ENCODE measurements at places on chromosomes 6 and 20.

GRCh38 chr20:43508106-43508505 lies 609 bp downstream of the L3MBTL1 start:
- DNase-seq, result no peak

- DNase-seq, result no peak
Observed at GRCh38 chr6:77740380-77740779, 87.5 kb downstream of the MEI4 start.

DNA sequence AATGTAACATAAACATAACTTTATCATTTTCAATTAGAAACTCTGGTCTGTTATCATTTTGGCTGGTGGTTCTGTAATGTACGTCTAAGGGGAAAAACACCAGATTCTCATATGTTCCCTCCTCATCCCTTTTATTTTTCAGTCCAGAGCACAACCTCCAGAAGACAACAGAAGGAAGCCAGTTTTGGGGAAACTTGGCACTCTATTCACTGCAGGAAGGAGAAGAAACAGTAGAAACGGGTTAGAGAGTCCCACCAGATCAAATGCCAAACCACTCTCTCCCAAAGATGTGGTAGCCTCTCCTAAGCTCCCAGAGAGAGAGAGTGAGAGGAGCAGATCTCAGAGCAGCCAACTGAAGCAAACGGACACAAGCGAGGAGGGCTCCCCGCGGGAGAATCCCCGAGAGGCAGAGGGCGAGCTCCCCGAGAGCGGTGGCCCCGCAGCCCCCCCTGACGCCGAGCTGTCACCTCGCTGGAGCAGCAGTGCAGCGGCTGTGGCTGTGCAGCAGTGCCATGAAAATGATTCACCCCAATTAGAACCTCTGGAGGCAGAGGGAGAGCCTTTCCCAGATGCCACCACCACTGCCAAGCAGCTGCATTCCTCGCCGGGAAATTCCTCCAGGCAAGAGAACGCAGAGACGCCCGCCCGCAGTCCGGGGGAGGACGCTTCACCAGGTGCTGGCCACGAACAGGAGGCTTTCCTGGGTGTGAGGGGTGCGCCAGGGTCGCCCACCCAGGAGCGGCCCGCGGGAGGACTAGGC lies 117.8 kb downstream of the RTN4IP1 start:
- no peak for DNase-seq

GRCh38 chr6:108222064-108222463 lies 38.8 kb downstream of the SNX3 start:
- DNase-seq, result no peak

- DNase-seq, result no peak
Observed at GRCh38 chr6:30071858-30072257, 3.7 kb downstream of the RNF39 start.

GRCh38 chr6:14706378-14706929 lies 539.4 kb upstream of the JARID2 start:
- no peak for DNase-seq

DNA sequence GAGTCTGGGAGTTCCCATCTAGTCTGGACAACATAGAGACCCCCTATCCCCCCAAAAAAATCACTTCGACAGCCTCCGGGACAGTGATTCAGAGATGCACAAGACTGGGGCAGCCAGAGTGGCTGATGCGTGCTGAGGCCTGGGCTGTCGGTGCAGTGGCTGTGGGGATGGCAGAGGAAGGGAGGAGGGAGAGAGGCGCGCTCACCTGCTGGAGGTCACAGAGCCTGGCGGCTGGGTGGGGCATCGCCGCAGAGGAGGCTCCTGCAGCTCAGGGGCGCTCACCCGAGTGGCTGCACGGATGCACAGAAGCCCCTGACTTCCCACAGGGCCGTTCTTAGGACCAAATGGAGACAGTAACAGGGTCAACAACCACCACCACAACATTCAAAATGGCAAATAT lies 182.8 kb downstream of the SMOC2 start:
- no peak for DNase-seq

DNA sequence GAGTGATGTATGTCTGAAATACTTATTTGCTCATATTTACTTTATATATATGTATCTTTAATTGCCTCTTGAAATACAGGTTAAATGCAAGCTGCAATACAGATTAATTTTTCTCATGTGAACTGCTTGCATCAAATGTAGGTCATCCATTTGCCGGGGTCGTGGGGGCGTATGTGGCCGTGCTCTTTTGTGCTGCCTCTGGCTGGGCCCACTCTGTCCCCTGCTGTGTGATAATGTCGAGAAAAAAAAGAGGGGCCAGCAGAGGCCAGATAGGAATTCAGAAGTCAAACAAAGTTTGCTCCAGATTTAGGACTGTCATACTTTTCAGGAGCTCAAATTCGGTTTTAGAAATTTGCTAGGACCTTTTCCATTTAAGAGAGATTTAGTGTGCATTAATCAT lies 459.6 kb upstream of the SOX4 start:
- no peak for DNase-seq

GRCh38 chr6:44621846-44622245 lies 234.3 kb downstream of the CDC5L start:
- DNase-seq, result no peak

DNA sequence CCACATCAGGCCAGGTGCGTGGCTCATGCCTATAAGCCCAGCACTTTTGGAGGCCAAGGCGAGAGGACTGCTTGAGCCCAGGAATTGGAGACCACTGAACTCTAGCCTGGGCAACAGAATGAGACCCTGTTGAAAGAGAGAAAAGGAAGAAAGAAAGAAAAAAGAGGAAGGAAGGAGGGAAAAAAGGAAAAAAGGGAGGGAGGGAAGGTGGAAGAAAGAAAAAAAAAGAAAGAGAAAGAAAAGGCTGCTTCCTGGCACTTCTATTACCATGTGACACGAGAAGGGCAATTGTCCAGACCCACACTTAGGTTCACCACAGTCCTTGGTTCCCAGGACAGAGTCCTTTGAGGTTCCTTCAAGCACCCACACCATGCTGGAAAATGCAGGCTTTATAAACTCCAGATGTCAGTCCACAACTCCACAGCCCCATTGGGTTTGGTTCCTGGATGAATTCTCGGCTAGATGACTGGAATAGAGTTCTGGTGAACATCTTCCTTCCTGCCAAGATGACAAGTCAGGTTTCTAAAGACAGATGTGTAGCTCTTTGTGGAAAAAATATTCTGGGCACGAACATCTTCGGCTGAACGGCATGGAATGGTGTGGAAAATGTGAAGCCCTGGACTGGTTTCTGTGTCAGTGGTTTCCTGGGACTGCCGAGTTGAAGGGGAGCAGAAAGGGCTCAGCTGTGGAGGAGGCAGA lies 32.5 kb downstream of the NT5E start:
- no peak for DNase-seq

DNA sequence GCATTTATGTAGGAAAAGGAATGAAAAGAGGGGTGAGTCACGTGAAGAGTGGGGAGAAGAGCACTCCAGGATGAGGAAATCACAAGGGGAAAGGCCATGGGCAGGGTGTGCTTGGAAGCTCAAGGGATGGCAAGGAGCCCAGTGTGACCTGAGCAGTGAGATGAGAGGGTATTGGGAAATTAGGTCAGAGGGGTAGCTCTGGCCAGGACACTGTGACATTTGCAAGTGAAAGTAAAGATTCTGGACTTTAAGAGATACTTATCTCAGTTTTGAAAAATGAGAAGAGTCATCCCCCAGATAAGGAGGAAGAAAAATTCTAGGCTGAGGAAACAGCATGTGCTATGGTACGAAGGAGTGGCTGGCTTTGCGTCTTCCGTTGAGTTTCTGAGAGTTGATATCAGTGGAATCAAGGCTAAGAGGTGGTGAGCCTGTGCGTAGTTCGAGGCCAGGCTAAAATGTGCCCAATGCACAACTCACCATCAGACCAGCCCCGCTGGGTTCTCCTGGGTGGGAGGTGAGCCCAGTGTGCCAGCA lies 79.9 kb downstream of the GCLC start:
- no peak for DNase-seq

DNA sequence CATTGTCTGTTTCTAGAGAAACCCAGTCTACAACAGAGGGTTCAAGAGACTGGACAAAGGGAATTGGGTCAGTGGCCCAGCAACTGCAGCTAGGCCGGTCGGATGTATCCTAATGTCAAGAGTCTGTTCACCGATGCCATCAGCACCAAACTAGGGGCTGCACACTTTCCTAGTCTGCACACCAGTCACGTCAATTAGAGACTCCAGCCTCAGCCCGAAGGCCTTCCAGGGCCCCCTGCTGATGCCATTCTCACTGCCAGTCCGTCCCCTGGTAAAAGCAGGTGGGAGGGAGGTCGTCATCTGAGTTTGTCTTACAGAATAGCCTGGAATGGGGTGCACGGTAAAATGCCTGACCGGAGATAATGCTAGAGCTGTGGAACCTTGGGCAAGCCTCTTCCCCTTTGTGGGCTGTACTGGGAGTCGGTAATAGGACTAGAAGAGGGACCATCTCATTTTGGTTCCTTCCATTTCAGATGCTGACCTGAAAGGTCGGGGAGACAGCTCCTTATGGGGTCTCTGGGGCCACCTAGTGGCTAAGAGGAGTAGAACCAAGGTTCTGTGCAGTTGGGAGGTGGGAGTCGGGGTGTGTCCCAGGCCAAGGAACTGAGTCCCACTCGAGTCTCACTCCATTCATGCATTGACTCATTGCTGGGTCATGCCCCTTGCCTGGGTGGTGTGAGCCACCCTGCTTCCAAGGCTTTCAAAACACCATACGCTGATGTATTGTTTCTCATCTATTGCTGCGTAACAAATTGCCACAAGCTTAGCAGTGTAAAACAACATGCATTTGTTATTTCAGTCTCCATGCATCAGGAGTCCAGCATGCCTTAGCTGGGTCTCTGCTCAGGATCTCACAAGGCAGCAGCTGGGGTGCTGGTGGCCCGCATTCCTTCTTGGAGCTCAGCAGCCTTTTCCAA lies 5.1 kb downstream of the SOX12 start:
- peak; percentile 51 for DNase-seq

DNA sequence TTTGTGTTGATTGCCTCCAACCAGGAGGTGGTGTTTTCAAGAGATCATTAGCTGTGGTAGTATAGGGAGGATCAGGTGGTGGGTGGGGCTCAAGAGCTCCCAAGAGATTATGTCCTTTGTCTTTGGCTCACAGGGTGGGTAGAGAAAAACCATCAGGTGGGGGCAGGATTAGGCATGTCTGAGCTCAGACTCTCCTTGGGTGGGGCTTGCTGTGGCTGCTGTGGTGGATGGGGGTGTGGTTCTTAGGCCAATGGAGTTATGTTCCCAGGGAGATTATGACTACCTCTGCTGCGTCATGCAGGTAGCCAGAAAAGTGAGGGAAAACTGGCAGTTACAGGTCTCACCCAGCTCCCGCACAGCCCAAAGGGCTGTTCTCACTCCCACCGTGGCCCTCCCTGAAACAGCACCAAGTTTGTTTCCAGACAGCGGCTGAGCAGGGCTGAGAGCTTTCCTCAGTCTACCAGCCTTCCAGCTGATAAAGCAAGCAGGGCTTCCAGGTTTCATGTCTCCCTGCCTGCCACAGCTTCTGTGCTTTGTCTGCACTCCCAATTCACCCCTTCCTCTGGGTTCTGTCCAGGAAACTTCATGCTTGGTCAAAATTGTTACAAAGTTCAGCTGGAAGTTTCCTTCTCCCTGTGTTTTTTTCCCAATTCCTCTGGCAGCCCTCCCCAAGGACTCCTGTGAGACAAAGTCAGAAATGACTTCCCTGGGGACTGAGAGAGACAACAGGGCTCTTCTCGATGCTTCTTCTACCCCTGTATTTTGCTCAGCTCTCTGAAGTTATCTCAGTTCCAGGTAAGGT lies 481.1 kb upstream of the MAN1A1 start:
- no peak for DNase-seq

- no peak for DNase-seq
Observed at GRCh38 chr6:22238861-22239260, 58.0 kb downstream of the PRL start.

DNA sequence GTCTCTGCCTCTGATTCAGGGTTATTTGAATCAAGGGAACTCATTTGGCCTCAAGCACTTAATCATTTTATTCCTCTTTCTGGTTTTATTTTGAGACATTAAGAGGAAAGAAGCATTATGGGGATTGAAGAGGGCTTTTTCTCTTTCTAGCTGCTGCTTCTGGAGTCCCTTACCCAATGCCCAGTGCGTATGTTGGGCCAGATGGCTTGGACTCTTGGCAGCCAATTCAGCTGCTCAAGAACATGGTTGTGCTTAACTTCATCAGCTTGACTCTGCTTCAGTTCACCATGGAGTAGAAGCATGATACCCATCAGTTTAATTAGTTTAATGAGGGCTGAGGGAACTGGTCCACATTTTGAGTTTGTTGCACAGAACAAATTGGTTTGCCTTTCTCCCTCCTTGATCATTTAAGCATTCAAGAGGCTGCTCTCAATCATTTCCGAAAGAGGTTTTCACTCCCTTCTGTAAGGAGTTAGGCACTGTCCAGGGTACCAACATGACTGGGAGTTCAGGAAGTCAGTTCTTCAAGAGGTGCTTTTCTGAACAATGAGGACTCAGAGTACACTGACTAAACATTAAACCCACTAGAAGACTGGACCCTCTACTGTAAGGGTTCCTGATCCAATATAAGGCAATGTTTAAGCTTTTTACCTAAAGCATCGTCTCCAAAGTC lies 14.6 kb downstream of the PDYN start:
- DNase-seq, result no peak

Data from NCI-H1092 treated with DMSO at 0.1 percent for 48 hours (cell line).